Activated CD4-positive, alpha-beta T cell treated with anti-CD3 and anti-CD28 coated beads, Interleukin-2, amount 50 U/mL, for 24 hours (primary cell): ENCODE measurements at places on chromosomes 7 and 10.

DNA sequence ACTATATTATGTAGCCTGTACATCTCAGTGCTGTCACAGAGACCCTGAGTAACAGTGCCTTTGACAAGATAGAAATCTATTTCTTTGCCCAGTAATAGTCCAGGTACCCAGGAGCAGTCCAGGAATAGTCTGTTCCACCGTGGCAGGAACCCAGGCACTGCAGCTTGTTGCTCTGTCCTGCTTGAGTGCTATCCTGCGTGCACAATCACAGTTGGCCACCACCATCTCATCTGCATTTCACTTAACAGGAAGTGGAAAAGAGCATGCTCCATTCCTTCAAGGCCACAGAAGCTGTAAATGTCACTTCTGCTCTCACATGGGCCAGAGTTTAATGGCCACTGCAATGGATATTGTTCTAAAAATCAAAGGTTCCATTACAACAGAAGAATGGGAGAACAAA, 61.5 kb upstream of the PRR15 start:
- no peak for DNase-seq

DNA sequence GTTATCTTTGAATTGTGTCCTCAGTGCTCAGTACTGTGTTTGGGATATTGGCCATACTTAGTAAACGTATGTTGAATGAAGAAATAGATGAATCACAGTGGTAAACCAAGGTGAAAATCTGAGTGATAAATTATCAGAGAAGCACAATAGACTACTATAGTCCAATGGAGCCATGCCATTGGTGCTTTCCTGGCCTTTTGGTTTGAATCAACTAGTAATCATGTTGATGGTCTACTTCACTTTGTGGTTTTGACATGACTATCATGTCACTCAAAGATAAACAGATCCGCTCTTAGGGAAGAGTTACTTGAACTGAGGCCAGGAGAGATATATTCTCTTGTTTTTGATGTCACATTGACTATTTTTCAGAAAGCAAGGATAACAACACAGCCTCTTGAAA, 86.1 kb upstream of the IGFBP3 start:
- no peak for DNase-seq

- DNase-seq = no peak
Observed at GRCh38 chr7:134694767-134695166, 48.1 kb downstream of the BPGM start.

- no peak for DNase-seq
Observed at GRCh38 chr10:78552261-78552811, 516.4 kb upstream of the ZMIZ1 start.

- DNase-seq = no peak
Observed at GRCh38 chr10:127012769-127013152, 107.5 kb downstream of the DOCK1 start.

- DNase-seq = no peak
Observed at GRCh38 chr10:124699471-124700292, 44.5 kb downstream of the FAM53B start.

- no peak for DNase-seq
Observed at GRCh38 chr7:33044986-33045385, 17.6 kb downstream of the NT5C3A start.

DNA sequence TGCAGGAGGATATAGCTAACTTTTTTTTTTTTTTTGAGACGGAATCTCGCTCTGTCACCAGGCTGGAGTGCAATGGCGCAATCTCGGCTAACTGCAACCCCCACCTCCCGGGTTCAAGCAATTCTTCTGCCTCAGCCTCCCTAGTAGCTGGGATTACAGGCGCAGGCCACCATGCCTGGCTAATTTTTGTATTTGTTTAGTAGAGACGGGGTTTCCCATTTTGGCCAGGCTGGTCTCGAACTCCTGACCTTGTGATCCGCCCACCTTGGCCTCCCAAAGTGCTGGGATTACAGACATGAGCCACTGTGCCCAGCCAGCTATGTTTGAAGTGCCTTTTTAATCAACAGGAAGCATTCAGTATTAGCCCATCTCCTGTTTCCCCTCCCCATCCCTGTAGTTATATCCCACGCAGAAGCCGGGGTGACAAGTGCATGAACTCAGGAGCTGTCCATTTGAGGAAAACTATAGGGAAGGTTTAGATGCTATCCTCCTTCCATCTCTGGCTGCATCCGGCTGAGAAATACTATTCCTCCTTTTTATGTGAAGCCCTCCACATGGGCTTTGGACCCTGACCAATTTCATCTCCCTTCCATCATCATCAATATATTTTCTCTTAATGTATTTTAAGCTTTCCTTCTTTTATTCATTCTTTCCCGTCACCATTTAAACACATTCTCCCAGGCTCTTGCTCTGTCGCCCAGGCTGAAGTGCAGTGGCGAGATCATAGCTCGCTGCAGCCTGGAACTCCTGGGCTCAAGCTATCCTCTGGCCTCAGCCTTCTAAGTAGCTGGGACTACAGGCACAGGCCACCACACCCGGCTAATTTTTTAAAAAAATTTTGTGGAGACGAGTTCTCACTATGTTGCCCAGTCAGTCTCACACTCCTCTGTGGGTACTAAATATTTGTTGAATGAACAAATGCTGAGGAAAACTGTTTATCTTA, 1.3 kb upstream of the POT1 start:
- DNase-seq = no peak

- no peak for DNase-seq
Observed at GRCh38 chr10:132252412-132252811, 55.3 kb downstream of the STK32C start.

DNA sequence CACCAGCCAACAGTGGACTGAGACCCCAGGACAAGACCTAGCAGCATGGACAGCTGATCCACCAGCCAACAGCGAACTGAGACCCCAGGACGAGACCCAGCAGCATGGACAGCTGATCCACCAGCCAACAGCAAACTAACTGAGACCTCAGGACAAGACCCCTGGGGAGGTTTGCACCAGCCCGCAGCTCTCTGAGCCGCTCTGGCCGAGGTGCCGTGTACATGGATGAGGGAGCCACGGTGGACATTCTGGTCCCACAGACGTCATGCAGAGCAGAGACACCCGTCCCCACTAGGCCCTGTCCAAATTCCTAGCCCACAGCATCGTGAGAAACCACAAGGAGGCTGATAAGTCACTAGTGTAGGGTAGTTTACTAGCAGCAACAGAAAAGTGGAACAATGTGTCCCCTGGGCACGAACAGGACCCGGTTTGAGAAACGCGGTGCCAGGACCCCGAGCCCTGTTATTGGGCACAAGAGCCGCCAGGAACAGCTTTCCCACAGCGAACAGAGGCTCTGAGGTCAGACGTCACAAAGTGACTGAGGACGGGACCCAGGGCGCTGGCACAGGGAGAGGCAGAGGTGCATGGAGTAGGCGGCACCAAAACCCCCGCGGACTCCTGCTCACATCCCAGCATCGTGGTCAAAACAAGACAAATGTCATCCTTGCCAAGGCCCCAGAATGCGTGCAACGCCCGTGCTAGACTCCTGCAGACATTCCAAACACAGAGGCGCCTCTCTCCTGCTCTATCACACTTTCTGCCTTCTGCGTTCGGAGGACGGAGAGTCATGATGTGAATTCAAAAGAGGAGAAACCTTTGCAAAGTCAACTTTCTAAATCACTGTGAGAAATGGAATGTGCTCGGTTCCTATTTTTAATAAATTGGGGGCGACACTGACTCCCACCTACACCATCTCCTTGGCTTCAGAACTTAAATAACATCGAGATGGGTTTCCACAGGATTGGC, 8.1 kb downstream of the STK32C start:
- DNase-seq = no peak

GRCh38 chr10:20215547-20216152, 399.4 kb downstream of the PLXDC2 start:
- no peak for DNase-seq

- no peak for DNase-seq
Observed at GRCh38 chr10:61757525-61758397, 95.0 kb downstream of the CABCOCO1 start.
